BJ (cell line): ENCODE measurements at places on chromosomes 5 and 9.

GRCh38 chr5:52674815-52675545 is 112.7 kb upstream of the ITGA1 start:
- peak; percentile 86 for DNase-seq

GRCh38 chr9:76181020-76181641 is 213.1 kb downstream of the RFK start:
- no peak for DNase-seq

- no peak for DNase-seq
Measured at GRCh38 chr5:59773294-59773693, 120.2 kb downstream of the PDE4D start.

- no peak for DNase-seq
Measured at GRCh38 chr5:132853323-132853722, 12.9 kb downstream of the GDF9 start.

- DNase-seq, result no peak
Measured at GRCh38 chr5:141976176-141976575, 7.3 kb downstream of the RNF14 start.

GRCh38 chr5:143977891-143978461 is 166.0 kb downstream of the HMHB1 start:
- no peak for DNase-seq

GRCh38 chr9:136229096-136230065 is 16.2 kb downstream of the QSOX2 start:
- no peak for DNase-seq

DNA sequence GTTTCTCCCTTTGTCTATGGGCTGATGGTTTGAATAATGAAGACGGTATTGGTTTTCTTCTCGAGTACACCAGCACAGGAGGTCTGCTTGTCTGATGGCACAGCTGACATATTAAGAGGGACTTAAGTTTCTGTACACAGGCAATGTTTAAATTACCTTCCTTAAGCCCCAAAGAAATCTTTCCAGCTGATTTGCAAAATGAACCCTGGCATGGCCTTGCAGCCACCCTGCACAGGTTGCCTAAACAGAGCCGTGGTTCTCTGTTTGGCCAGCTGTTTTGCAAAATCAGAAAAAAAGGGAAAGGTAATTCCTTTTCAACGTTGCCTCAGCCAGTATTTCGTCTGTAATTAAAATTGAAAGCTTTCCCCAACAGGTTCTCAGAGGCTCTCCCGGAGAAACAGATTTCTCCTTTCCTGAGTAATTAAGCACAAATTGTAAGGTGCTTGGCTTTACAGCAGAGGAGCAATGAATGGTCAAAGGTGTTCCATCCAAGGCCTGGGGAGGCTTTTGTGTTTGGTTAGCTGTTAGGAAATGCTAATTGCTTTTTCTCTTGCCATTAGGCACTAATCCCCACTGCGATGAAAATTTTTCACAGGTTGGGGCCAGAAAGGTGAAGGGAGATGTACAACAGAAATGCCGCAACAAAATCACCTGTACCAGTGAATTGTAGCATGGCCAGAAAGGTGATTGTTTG is 138.9 kb downstream of the RASEF start:
- no peak for DNase-seq

GRCh38 chr5:58456486-58456885 is 3.4 kb downstream of the PLK2 start:
- no peak for DNase-seq

DNA sequence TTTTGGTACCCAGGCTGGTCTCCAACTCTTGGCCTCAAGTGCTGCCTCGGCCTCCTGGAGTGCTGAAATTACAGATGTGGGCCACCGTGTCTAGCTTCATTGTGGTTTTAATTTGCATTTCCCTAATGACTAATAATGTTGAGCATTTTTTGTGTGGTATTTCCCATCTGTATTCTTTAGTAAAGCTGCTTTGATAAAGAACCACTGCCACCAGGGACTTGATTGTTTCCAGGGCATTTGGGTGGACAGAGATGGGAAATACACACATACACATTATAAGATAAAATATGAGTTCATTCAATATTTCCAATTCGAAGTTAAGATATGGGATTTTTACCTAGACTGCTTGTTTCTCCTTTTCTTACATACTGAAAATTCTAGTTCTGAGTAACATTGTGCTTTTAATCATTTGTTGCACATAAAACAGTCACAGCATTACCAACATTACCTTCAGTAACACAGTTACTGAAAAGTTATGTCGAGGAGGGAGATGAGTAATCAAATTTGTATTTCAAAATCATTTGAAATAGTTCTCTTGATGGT is 28.9 kb downstream of the HABP4 start:
- DNase-seq, result no peak

DNA sequence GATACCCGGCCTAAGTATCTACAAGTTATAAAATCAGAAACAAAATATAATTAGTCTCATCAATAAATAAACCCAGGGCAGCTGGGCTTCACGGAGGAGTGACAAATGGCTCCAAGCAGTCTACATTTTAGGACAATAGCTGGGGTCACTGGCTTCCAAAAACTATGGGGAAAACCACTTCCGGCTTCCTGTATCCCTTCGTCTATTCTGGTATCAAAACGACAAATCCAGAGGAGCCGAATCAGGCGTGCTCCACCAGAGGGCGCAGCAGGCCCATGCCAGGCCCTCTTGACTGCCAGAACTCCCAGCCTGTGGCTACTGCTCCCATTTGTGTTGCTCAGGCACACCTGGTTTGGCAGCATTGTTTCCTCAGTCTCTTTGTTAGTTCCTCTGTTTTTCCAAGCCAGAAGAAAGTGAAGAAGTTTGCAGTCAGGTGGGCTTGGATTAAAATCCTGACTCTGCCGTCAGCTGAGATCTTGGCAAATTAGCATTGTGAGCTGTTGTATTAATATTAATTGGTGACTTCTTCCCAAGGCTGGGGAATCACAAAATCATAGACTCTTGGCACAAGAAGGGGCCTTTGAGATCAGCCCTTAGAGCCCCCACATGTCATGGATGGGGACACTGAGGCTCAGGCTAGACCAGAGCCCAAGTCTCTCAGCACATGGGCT is 11.6 kb upstream of the RAB14 start:
- peak; percentile 34 for DNase-seq

GRCh38 chr9:17134396-17135294 is at the start of gene CNTLN:
Gene CNTLN (plus strand): TSS chr9:17135040. CDS start chr9:17135066, 26 bp downstream.
- DNase-seq, result peak; percentile 48

DNA sequence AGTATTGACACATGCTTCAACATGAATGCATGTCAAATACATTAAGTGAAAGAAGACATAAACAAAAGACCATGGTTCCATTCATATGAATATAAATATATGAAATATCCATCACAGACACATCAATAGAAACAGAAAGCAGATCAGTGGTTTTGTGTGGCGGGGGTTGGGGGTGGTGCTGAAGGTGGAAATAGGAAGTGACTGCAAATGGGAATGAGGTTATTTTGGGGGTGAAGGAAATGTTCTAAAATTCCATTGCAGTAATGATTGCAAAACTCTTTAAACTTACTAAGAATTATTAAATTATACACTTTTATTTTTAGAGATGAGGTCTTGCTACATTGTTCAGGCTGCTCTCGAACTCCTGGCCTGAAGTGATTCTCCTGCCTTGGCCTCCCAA is 28.7 kb downstream of the TAF1L start:
- no peak for DNase-seq

GRCh38 chr9:121650217-121651007 is 1.0 kb upstream of the DAB2IP start:
- no peak for DNase-seq
